ENCODE measurements at places on chromosomes 12 and 14.

DNA sequence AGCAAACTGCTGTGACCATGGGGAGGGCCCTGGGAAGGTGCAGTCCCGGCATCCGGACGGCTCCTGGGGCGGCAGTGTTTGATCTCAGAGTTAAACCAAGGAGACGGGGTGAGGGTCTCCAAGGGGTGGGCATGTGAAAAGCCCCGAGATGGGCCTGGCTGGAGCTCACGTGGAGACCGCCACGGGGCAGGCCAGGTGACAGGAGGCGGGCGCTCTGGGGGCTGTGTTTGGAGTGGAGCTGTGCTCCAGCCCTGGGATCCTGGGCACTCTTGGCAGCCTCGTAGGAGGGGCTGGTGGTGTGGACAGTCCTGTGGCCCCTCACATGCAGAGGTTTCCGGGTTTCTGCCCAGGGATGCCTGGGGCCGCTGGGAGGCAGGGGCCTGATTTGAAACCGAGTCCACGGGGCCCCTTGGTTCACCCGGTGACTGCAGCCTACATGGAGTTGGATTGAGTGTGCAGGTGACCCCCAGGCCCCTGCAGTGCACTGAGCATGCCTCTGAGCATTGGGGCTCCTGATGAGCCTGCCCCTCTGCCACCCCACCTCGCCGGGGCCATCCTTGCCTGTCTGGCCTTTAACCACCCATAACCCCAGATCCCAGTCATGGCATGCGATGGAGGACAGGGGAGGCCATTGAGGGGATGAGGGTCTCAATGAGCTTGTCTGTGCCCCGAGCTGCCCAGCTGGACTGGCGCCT, 8.4 kb downstream of the KIF26A start:
- no peak for DNase-seq

GRCh38 chr14:89394972-89395371, 22.1 kb downstream of the FOXN3 start:
- DNase-seq, result no peak

GRCh38 chr14:70789361-70789760, 20.0 kb downstream of the MAP3K9 start:
- DNase-seq, result no peak

- DNase-seq, result no peak
Observed at GRCh38 chr14:36750244-36750643, 88.6 kb downstream of the PAX9 start.

GRCh38 chr14:92976268-92976667, 53.3 kb downstream of the CHGA start:
- DNase-seq, result no peak

DNA sequence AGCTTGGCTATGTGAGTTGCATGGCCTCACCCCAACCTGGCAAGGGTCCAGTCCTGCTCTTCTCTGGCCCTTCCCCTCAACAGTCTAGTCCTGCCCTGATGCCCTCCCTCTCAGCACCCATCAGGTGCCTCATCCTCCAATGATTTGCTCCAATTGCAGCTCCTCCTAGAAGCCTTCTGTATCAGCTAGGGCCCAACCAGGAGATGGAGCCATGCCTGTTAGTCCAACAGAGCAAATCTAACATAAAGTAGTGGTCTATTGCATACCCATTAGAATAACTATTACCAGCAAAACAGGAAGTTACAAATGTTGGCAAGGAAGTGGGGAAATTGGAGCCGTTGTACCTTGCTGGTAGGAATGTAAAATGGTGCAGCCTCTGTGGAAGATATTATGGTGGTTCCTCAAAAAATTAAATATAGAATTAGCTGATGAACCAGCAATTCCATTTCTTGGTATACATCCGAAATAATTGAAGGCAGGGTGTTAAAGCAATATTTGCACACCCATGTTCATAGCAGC, 163.5 kb downstream of the VRK1 start:
- no peak for DNase-seq

- DNase-seq, result no peak
Observed at GRCh38 chr14:42110167-42110566, 503.5 kb downstream of the LRFN5 start.

DNA sequence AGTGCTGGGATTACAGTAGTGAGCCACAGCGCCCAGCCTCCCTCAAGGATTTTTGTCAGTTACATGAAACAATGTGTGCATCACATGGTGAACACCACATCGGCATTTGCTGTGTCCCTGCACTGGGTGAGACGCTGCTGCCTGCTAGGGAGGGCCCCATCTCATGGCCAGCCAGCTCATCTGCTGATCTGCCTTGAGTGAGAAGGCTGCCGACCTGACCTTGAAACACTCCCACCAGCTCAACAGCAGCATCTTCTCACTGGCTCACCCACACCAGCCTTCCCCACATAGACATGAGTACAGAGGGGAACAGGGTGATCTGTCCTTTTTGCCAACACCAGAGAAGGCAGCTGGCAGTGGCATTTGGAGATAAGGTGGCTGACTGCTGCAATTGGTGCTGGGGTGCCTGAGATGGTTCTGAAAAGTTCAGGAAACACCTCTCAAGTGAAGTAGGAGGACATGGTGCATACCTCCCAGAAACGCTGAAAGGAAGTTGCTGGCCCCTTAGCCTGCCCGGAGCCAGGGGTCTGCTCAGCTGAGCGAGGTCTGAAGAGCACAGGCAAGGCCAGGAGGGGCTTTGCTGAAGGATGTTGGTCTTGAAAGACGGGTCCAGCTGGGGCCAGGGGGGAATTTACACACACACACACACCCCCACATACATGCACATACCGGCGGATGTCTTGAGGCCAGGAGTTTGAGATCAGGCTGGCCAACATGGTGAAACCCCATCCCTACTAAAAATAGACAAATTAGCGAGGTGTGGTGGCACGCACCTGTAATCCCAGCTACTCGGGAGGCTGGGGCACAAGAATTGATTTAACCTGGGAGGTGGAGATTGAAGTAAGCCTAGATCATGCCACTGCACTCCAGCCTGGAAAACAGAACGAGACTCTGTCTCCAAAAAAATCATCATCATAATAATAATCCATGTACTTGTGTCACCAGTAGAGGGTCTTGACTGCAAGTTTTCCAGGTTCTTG, 14.3 kb upstream of the PPP1R13B start:
- no peak for DNase-seq

DNA sequence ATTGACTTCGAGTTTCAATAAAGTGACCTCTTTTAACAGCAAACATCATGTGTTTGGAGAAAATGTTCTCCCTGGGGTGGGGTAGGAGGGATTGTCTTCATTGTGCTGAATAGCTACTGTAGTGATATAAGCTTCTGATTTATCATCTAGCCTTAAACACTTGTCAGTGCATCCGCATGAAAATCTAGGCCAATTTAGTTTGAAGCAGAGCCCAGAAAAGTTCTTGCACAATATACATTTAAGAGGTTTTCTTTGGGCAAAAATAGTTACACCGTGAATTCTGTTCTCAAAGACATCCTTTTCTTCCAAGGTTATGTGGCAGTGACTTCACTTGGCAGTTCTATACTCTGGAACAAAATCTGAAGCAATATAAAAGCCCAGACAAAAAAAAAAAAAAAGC, 136.0 kb upstream of the IFNG-AS1 start:
- DNase-seq, result no peak

DNA sequence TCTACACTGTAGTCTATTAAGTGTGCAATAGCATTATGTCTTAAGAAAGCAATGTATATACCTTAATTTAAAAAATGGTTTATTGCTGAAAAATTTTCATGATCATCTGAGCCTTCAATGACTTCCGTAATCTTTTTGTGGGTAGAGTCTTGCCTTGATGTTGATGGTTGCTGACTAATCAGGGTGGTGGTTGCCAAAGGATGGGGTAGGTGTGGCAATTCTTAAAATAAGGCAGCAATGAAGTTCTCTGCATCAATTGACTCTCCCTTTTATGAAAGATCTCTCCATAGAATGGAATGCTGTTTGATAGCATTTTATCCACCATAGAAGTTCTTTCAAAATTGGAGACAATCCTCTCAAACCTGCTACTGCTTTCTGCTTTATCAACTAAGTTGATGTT, 41.1 kb downstream of the BBS10 start:
- no peak for DNase-seq

DNA sequence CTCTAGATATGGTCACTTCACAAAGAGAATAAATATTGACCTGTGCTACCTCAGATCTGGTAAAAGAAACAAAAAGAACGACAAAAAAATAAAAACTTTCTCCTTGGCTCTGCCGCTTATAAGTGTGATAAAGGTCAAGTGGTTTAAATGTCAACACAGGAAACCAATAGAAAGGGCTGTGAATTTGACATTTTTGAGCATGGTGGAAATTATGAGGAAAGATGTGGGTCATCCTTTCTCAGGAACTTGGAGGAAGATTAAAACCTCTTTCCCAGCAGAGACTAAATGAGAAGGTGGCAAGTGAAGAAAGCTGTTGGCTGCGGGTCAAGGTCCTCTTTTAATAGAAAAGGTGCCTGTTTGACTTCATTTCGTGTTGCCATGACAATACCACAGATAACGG, 28.2 kb downstream of the TESPA1 start:
- DNase-seq, result no peak

DNA sequence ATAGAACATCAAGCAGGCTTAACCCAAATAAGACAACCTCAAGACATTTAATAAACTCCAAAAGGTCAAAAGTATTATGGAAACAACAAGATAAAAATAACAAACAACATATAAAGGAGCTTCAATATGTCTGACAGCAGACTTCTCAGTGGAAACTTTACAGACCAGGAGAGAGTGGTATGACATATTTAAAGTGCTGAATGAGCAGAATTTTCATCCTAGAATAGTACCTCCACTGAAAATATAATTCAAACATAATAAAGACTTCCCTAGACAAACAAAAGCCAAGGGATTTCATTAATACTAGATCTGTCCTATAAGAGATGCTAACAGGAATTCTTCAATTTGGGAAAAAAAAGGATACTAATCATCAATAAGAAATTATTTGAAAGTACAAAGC, 1005.0 kb downstream of the TMTC2 start:
- no peak for DNase-seq

DNA sequence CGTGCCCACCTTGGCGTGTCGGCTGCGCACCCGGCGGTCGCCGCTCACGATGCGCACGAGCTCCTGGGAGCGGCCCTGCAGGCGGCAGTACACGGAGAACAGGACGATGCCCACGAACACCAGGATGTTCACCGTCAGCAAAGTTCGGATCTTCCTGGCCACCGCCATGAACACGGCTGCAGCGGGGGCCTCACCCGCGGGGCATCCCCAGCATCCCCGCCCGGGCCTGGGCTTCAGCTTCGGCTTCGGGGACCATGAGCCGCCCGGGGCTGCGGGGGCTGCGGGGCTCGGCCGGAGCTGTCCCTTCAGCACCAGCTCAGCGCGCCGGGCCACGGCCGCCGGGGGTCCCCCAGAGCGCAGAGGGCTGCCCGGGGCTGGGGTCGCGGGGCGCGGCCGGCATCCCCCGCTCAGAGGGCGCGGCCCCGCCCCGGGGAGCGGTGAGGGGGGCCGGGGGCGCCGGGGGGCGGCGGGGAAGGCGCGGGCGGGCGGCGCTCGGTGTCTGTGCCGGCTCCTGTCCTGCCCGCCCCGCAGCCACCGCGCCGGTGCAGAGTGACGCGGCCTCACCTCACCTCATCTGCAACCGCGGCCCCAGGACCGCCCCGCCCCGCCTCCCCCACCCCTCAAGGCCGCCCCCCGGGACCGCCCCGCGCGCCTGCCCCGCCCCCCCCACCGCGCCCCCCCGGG, at the start of gene GALNT9:
Gene GALNT9, minus strand, starts transcription at position 554 of the 684 bp plus-strand sequence. Its CDS starts 386 bp downstream, at position 168.
- DNase-seq, result no peak

DNA sequence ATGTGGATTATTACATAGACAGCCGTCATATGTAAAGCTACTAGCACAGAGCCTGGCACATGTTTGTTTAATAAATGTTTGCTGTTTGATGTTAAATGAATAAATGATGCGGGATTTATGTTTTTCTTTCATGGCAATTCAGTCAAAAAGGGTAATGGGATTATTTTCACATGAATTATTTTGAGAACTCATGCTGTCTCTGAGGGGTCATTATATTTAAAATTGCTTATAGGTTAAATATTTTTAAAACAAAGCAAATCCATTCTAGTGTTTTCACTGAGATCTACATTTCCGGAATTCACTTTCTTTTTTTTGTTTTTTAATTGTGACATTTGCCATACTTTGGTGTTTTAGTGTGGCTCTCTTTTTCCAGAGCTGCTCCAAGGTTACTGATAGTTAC, 5.3 kb downstream of the RAB21 start:
- DNase-seq, result no peak

- no peak for DNase-seq
Observed at GRCh38 chr12:89363084-89363483, 10.8 kb upstream of the DUSP6 start.

DNA sequence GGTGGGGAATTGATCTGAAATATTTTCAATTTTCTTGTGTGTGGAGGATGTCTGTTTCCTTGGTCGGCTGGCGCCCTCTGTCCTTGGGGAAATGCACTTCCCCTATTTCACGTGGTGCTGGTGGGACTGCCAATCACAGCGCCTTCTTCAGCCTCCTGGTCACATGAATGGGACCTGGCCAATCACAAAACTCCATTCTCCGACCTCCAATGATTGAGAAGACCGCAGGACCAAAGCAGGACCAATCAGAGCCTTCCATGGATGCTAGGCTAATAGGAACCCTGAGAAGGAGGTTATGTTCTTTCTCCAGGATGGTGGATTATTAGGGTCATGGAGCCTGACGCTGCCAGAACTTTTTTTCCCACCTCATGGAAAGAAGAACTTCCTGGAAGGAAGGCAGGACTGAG, 188.7 kb downstream of the TTC8 start:
- DNase-seq, result no peak

DNA sequence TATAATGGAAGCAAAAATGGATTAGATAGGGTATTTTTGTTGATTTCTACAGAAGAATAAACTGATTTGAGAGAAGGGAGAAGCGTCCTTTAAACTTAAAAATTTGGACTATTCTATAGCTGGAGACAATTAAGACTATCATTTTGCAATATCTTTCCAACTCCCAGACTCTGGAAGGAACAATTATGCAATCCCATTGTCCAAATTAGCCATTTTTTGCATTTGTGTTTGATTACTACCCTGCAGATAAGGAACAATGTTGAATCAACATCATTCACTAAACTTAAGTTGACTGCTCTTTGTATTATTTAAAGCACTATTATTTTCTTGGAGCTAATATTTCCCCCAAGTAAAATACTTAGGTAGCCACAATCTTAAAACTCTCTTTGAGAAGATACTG, 34.8 kb upstream of the SELPLG start:
- DNase-seq, result no peak

GRCh38 chr12:119940897-119941296, 48.1 kb upstream of the BICDL1 start:
- DNase-seq, result peak; percentile 93

GRCh38 chr12:116734156-116734768, 3.6 kb downstream of the SPRING1 start:
- no peak for DNase-seq

GRCh38 chr14:61661471-61662400, 33.6 kb upstream of the HIF1A start:
- DNase-seq, result no peak

GRCh38 chr12:113844495-113845210, 121.5 kb downstream of the RBM19 start:
- DNase-seq, result no peak

DNA sequence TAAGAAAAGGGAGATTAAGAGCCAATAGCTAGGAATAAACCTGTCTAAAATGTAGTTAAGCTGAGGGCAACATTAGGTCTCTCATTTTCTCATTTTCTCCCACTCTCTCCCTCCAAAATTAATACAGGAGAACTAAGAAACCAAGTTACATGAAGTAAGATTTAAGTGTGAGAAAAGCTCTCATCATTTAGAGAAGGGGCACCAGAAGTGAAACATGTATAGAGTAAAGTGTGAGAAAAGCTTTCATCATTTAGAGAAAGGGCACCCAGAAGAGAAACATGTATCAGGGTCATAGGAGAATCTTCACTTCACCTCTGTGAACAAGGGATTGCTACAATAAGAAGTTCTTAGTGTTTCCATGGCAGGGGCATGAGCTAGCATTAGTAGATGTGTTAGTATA, 132.4 kb upstream of the CNTN1 start:
- no peak for DNase-seq

- DNase-seq, result no peak
Observed at GRCh38 chr12:52655251-52655650, 3.2 kb upstream of the KRT2 start.
